ENCODE measurements at places on chromosomes 11 and 22.

DNA sequence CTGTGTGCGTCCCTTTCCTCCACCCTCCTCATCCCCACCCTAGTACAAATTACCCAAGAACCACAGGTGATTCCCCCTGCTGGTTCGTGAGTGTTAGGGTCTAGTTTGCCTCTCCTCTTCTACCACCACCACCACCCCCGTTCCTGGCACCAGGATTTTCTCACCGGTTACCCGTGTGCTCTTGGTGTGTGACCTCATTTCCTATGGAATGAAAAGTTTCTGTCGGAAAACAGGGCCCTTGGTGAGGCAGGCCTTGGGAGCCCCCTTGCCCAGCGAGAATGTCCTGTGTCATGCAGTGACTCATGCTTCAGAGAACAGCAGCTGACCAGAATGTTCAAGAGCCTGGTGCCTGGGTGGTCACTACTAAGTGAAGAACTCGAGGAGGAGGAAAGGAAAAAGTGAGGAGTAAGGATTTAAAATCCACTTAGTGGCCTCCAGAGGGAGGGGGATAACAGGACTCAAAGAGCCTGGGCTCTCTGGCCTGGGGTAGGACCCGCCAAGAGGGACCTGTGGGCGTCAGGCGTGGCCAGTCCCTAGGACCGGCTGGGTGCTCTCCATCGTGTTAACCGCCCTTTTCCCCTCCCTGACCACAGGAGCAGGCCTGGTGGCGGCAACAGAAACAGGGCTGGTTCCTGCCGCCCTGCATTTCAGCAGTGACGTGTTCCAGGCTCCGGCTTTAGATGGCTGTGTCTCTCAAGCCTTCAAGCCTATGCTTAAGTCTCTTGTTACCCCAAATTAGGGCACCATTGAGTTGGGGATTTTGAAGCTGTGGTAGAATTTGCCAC is 30.2 kb downstream of the C22orf31 start:
- DNase-seq, result no peak

GRCh38 chr11:28461338-28461737 is 353.1 kb downstream of the METTL15 start:
- DNase-seq, result no peak

GRCh38 chr11:124746621-124747243 is 5.3 kb downstream of the VSIG2 start:
- DNase-seq, result no peak

DNA sequence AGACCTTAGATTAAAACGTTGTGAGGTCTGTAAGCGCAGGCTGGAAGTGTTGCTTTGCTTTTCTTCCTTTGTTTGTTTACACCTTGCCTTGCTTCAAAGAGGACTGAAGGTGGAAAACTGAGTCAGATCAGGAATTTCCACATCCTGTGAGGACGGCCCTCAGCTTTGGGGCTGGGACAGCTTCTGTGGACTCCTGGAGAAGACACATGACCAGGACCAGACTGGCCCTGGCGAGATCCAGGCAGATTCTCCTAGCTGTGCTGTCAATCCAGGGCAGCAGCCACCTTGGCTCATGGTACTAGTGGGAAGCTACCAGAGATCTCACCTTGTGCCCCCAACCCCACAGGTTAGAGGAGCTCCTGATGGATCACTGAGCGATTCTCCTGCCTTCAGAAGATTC is 1461.9 kb downstream of the TBC1D22A start:
- DNase-seq, result no peak

GRCh38 chr11:124340142-124340447 is 20.1 kb upstream of the OR8D2 start:
- DNase-seq, result no peak
